ENCODE measurements at places on chromosomes 3 and 15.

DNA sequence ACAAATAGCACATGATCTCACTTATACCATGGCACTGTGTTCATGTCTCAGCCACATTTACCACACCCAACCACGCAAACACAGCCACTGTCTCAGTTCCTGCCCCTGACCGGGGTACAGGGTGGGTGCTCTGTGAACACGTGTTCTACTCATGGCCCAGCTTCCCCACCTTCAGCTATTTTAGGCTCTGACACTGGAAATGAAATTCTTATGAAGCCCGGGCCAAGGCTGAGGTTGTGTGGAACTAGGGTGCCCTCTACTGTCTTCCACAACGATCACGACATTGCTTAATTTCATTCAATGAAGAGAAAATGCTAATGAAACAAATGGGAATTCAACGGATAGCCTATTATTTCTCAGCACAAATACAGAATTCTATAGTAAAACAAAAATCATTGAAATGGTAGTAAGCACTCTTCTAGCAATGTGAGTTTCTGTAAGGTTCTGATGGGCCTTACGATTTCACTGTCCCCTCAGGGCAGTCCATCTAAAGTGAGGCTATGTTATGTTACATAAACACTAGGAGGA lies 2.1 kb upstream of the GABRA5 start:
- DNase-seq: no peak

- peak; percentile 27 for DNase-seq
Measured at GRCh38 chr3:150545419-150546225, 674 bp downstream of the SERP1 start.

DNA sequence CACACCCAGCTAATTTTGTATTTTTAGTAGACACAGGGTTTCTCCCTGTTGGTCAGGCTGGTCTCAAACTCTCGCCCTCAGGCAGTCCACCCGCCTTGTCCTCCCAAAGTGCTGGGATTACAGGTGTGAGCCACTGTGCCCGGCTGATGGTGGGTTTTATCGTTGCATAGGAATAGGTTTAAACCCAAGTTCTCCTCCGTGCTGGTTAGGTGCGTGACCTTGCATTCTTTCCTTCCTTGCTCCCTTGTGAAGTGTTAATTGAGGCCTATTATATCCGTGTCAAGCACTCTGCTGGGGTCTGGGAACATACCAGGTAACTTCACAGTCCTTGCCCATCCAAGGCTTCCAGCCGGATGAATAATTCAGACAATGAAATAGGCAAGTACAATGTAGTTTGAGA lies 19.3 kb upstream of the ETV5 start:
- no peak for DNase-seq

DNA sequence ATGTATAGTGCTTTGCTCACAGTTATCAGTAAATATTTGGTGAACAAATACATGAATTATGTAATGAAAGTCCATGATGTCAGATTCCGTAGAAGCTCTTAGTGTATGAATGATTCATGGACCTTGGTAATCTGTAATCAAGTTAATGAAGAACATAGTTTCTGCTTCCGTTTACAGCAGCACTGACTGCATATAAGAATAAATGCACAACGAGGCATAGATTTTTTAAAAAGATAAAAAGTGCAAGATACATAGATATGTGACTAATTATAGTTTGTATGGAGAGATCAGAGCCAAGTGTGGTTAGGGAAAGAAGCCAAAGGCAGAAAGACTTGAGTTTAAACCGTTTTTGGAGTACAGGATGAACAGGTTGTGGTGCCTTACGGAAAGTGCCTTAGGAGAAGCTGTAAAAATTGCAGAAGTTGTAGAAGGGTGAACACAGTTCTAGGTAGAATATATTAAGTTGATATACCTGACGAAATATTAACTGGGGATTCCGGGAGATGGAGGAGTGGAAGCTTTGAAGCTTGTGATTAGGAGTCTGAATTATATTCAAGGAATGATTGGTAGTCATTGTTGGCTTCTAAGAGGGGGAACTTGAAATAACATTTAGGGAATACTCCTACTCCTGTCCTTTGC lies 293.1 kb downstream of the NLGN1 start:
- no peak for DNase-seq

GRCh38 chr3:54969652-54970051 lies 41.8 kb upstream of the LRTM1 start:
- no peak for DNase-seq

DNA sequence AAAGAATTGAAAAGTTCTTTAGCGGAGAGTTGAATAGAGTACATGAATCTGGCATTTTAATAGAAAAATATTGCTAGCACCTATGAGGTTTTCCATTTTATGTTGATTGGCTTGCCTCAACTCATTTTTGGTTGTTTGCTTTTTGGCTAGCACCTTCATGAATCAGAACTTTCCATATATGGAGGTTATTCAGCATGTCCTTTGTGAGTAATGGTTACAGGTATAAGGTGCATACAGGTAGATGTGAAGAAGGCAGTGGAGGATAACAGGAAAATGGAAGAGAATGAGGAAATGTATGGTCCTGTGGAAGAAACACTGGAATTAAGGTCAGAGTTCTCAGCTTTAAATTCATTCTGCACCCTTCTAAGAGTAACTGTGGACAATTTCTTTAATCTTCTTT lies 98.1 kb upstream of the GBE1 start:
- DNase-seq: no peak

DNA sequence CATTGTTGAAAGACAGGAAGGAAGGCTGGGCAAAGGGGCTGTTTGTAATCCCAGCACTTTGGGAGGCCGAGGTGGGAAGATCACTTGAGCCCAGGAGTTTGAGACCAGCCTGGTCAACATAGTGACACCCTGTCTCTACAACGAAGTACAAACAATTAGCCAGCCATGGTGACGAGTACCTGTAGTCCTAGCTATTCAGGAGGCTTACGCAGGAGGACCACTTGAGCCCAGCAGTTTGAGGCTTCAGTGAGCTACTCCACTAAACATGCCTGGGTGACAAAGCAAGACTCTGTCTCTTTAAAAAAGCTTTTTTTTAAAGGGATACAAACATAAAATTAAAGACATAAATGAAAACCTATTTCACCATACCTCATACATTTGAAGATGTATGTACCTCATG lies 11.1 kb downstream of the SERP1 start:
- no peak for DNase-seq

- DNase-seq: no peak
Measured at GRCh38 chr3:188316723-188317070, 162.7 kb downstream of the LPP start.

DNA sequence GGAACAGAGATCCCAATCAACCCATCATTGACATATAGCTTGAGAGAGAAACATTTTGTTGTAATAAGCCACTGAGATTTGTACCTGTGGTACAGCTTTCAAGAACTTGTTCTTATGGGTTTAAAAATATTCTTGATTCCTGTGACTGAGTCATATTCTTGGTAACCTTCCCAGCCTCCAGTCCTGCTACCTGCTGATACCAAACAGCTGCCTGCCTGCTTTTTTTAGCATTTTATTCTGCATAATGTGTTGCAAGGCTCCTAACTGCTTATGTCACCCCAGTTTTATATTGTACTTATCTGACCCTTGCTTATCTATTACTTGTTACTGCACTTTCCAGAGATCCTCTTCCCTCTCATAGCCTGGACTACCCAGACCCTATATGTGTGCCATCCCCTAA lies 349.3 kb upstream of the SOX2 start:
- DNase-seq: no peak

DNA sequence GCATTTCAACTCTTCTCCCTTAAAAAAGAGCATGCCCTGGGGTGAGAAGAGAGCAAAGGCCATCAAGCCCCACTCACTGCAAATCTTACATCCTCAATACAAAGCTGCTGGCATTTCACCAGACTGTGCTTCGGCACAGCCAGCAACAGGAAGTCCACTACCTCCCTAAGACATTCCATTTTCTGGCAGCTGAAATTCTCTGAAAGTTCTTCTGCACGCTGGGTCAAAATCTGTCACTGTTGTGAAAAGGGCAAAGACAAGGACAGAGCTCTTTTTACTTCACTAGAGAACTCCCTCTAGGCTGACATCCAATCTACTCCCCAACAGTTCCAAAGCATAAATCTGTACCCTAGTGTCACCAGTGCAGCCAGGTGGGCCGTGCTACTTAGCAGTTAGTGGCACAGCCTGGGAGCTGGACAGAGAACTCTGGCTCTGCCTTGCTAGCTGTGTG lies 6.3 kb downstream of the MTMR10 start:
- no peak for DNase-seq

- no peak for DNase-seq
Measured at GRCh38 chr3:85567071-85567676, 608.4 kb downstream of the CADM2 start.

GRCh38 chr3:37308247-37308646 lies 133.9 kb upstream of the LRRFIP2 start:
- no peak for DNase-seq

- no peak for DNase-seq
Measured at GRCh38 chr3:96331341-96331740, 483.1 kb upstream of the EPHA6 start.

DNA sequence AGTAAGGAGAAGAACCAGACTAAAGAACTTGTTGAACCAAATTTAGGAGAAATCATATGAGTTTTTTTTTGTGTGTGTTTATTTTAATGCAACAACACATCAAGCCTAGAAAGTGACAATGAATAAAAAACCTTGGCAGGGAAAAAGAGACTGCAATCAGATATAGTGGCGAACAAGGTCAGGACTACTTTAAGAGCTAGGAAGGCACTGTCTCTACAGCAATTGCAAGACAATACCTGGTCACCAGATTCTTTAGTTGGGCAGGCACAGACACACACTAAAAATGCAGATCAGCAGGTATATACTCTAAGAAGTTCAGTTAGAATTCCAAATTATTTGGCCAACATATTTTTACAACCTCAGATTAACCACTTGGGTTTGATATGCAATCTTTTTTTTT lies 30.8 kb upstream of the GMPPB start:
- no peak for DNase-seq

GRCh38 chr3:58321791-58322190 lies 10.9 kb upstream of the PXK start:
- DNase-seq: no peak

DNA sequence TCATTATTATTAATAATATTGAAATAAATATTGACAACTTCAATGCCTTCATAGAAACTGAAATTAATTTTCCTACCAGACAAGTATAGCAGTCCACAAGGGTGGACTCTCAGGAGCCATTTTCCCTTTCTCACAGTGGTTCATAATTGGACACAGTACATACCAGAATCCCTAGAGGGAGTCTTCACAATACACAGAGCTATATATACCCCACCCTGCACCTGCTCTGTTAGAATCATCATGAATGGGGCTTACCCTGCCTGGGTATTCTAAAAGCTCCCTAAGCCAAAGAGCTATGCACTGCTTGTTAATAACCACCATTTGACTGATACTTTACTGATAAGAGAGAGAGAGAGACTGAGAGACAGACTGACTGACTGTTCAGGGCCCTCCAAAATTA lies 134.9 kb downstream of the FEZF2 start:
- no peak for DNase-seq

GRCh38 chr3:78140866-78141265 lies 1101.0 kb downstream of the ROBO2 start:
- no peak for DNase-seq

DNA sequence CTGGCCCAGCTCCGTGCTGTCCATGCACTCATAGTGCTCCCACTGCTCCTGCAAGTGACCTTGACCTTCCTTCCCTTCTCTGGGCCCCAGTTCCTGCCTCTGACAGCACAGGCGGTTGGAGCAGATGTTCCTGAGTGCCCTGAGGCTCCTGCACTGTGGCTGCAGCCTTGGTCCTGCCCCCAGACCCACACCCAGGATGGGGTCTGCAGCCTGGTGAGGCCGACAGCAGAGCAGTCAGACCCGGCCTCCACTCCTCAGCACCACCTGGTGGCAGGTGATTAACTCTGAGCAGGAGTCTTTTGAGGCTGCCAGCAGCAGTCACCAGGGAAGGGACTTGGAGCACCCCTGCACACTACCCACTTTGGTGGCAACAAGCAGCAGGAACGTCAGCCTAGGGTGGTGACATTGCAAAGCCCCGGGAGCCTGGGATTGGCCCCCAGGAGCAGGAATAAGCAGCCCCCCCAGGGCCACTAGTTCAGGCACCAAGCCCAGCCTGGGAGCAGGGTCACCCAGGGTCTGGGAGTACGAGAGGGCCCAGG lies 64.6 kb downstream of the CYP11A1 start:
- no peak for DNase-seq

DNA sequence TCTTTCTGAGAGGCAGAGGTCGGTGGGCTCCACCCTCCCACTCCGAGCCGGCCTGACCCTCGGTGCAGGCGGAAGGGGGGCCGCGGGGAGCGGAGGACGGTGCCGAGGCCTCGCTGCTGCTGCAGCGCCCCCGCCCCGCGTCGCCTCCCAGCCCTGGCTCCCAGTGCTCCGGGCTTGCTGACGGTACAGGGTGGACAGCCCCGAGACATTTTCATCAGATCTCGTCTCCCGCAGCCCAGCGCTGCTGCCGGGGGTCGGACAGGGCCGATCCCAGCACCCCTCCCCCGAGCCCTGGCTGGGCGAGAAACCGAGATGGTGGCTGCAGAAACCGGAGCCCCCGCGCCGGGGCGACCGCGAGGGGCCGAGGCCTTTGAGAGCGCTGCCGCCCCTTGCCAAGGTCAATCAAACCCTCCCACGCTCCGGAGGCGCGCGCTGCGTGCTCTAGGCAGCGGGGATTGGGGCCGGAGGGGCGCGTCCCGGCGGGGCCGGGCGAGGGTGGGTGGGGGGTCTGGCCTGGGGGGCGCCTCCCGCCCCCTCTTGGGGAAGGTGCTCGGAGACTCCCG lies 42.5 kb downstream of the EPHB3 start:
- DNase-seq: no peak

DNA sequence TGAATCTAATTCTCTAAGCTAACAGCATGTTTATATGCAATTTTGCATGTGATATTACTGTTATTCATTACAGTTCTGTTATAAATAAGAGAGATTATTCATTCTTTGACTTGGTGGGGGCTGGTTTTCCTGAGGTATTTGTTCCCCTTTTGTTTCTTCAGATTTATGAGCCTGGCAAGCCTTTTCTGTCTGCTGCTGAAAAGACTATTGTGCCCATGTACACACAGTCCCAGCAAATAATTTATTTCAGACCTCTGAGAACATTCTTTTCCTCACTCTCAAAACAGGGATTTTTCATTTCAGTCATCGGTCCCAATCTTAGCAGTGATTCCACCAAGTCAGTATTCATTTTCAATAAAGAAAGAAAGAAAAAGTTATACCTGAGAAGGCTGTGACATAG lies 716.8 kb downstream of the NSUN3 start:
- DNase-seq: no peak

DNA sequence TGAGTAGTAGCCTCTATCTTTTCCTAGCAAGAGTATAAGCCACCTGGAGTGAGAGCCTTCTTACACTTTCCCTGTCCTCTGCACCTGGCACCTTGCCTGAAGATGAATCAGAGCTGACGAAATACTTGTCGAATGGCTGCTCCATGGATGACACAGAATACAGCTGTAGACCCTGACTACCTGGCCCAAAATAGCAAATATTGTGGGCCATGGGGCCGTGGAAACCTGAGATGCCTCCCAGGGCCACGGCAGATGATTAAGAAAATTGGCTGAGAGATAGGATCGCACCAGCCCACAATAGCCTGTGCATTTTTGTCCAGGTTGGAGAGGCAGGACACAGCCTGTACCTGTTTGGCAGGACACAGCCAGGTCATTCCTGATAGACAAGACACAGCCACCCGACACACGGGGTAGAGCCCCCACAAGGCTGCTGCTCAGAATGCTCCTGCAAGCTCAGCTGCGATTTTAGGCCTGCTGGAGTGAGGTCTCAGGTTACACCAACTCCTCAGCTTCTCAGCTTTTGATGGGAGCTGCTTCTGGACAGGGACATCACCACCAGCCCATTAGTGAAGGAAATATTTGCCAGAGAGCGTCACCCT lies 22.9 kb upstream of the TPM1 start:
- no peak for DNase-seq
